ENCODE measurements at places on chromosomes 1 and 21.

DNA sequence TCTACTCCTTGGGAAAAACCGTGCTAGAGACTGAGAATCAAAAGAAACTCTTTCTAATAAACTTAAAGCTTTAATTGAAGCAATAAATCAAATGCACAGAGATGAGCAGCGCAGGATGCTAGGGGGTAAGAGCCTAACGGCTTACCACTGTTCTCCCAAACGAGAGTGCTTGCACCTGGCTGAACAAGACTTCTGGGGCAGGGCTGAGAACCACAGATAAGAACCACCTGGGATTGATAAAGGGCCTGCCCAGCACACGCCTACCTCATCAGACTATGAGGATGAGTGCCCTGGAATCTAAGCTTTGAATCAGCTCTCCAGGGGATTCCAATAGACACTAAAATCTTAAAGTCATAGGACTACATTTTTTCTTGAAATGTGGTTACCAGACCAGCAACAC, 43.3 kb downstream of the KRTAP19-8 start:
- no peak for DNase-seq

- DNase-seq, result no peak
These were observed 356.8 kb downstream of the RRAGC start for GRCh38 chr1:38502758-38503157.

DNA sequence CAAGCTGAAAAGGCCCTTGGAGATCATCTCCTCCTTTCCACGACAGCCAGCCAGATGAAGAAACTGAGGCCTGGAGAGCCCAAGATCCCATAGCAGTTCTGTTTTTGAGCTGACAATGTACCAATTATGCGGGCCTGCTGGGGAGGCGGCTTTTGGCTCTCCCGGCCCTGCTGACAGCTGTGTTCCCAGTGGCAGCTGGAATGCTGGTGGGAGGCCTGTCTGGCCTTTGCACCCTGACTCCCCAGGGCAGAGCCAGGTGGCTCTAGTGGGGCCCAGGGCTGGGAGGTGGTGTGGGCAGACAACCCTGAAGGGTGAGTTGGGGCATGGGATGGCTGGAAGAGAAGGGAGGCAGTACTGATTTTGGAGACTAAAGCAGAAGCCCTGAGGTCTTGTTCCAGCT, 30.7 kb upstream of the WASF2 start:
- no peak for DNase-seq

DNA sequence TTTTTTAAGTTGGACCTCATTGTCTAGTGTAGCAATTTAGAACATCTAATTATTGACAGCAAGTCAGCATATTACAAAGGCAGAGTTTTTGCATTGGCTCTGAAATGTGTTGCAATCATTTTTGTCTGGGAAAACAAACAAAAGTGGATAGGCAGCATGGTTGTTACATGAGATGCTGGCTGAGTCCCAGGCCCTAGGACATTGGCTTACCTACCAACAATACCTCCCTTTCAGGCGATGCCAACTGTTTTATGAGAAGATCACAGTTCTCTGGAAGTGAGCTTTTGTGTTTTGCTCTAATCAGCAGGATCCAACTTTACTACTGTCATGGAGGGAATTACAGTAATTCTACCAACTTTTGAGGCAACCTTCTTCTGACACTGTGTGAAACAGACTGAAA, 71.5 kb upstream of the CXADR start:
- no peak for DNase-seq

DNA sequence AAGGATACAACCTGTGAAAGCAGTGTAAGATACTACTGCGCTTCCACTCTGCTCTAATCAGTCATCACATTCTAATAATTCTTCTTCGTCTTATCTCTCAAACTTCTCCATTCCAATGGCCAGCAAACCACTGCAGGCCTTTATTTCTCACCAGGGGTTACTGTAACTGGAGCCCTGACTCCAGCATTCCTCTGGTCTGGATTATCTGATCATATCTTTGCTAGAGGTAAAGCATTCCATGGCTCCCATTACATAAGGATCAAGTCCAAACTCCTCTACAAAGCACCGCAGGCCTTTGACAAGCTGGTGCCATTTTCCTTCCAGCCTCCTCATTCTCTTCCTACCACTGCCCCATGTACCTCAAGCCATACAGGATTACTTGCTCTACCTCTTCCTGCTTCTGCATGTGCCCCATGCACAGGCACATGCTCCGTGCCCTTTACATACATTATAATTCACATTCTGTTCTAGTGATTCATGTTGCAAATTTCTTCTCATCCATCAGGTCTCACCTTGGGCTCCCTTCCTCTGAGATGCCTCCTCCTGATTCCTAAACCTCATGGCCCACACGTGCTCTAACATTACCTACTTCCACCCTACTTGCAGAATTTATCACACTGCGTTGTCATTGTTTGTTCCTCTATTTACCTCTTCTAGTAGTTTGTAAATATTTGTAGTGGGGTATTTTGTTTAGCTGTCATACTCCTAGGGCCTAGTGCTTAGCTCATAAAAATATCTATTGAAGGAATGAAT, 9.3 kb upstream of the SERBP1 start:
- no peak for DNase-seq

GRCh38 chr1:229406798-229407197, 27.1 kb downstream of the ACTA1 start:
- DNase-seq, result no peak

GRCh38 chr1:94504601-94505000, 37.0 kb downstream of the F3 start:
- DNase-seq, result no peak

DNA sequence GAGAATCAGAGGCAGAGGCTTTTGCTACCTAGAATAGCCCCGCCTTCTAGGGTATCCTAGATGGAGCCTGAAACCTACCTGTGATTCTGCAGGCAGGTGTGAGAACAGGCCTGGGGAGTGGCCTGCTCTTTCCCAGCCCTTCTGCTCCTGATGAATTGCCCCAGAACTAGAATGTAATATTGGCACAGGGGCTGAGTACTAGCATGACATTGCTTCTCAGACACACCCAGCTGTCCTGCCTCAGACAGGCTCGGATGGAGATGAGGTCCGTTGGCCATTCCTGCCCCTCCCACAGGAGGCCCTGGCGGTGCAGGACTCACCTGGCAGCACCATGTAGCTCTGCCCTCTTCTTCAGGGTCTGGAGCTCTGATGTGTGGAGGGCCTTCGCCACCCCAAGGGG, 237.6 kb downstream of the GRIK3 start:
- DNase-seq, result no peak

DNA sequence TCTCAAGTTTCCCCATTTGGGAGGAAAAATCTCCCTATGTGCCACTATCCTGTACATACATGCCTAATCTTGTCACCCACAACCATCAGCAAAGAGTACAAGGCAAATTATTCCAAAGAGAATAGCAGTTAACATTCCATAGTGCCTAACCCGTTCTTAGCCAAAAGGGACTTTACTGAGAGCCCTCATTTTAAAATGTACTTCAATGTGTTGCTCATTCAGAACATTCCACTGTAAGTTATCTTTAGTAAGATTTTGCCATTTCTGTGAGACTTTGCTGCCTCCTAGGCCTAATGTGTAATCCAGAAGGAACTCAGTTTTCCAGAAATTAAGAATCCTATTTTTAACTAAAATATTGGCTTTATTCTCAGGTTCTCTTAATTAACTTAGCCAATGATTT, 11.3 kb upstream of the MRPL55 start:
- DNase-seq, result no peak

DNA sequence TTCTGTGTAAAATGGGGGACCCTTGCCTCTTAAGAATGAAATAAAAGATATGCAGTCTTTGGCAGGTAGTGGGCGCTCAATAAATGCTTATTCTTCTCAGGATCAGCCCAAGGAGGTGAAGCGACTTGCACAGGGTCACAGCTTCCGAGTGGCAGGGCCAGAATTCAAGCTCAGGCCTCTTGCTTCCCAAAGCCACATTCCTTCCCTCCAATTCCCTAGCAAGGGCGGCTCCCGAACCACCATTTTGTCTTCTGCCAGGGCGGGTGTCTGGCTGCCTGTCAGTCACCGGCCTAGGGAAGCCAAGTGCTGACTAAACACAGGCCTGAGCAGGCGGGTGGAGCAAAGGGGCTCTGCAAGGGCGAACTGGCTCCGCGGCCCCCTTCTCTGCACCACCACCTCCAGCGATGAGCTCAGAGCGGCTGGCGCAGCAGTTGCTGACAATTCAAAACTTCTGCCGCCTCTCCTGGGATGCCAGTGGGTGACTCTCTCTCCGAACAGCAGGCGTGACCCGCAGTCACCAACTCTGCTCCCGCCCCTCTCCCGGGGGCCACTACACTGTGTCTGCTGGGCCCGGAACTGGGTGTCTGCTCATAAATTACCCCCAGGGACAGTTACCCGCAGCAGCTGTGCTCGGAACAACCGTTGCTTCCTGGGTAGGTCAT, 10.8 kb downstream of the GPR3 start:
- DNase-seq, result no peak
